ENCODE measurements at places on chromosomes 2 and 18.

DNA sequence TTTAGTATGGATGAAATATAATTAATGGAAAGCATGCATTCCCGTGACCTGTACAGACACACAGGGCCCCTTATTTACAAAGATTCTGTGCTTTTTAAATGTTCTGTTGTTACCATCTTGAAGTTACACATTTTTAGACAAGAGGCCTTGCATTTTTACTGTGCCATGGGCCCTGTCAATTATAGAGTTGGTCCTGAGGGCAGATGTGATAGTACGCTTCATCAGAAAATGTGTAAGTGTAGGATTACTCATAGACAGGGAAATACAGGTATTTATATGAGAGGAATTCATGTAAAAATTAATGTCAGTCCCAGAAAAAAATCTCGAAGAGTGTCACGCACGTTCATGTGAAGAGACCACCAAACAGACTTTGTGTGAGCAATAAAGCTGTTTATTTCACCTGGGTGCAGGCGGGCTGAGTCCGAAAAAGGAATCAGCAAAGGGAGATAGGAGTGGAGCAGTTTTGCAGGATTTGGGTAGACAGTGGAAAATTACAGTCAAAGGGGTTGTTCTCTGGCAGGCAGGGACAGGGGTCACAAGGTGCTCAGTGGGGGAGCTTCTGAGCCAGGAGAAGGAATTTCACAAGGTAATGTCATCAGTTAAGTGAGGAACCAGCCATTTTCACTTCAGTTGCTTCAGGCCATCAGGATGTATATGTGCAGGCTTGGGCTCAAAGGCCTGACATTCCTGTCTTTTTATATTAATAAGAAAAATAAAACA lies 12.2 kb upstream of the ALPK2 start:
- DNase-seq, result no peak

DNA sequence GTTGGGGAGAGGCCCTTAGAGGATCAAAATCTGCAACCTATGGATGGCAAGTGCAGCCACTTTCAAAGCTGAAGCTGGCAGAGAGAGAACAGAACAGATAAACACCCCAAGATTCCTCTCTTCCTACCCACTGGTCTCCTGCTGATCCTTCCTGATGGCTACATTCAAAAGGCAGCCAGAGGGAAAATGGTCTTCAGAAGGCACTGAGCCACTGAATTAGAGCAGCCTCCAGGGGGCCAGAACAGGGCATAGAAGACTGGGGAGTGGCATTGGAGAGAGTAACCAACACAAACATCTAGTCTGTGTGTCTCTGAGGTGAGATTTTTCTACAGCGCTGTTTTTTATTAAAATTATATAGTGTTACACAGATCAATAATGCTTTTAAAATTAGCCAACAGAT lies 432.6 kb downstream of the PARD3B start:
- no peak for DNase-seq

- DNase-seq, result no peak
Observed at GRCh38 chr2:176024083-176024482, 22.0 kb upstream of the LNPK start.

DNA sequence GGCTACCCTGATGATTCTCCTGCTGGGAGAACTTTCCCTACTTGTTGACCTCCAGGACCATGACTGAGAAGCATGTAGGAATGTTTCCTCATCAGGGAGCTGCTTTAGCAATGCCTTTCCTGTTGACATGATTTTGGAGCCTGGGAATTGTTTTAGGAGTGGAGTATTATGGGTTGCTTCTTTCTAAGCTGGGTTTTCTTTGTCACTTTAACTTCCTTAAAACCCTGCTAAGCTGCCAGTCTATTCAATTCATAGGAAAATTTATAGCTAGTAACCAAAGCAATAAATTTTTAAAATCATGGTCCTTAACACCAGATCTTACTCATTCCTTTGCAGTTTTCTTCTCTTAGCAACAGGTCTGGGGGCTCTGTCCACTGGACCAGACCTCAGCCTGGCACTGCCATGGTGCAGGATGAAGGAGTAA lies 125.6 kb upstream of the TACR1 start:
- DNase-seq, result no peak

GRCh38 chr18:3660739-3661515 lies 211.0 kb downstream of the TGIF1 start:
- DNase-seq, result no peak

GRCh38 chr2:29697715-29698114 lies 223.7 kb downstream of the ALK start:
- DNase-seq, result no peak

DNA sequence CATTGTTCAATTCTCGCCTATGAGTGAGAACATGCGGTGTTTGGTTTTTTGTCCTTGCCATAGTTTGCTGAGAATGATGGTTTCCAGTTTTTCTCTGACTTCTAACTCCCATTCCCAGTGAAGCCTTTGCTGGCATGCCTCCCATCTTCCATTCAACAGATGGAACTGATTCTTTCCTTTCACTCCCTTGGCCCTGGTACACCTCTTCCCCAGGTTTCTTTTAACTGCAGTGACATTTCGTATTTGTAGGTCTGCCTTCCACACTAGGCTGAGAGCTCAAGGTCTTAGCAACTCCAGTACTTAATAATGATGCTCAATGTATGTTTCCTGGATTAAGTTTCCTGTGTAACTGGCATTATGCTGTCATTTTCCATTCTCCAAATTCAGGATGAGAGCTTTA lies 48.5 kb downstream of the GAREM1 start:
- DNase-seq, result no peak

GRCh38 chr2:73987109-73987947 lies 2.6 kb downstream of the TET3 start:
- DNase-seq, result peak; percentile 7

GRCh38 chr2:158828378-158829164 lies 33.5 kb downstream of the DAPL1 start:
- DNase-seq, result no peak

DNA sequence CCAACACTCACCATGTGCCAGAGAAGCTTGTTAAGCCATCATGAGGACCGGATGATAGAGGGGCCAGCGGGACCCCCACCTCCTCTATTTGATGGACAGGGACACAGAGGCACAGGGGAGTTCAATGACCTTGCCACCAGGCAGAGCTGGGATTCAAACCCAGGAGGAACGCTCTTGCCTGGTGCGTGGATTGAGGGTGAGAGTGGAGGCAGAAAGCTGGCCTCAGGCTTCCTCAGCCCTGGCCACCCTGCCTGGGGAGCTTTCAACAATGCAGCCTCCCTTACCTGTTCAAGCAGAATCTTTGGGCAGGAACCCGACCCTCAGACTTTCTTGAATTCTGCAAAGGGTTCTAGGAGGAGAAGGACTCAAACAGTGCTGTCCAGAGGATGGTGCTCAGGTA lies 39.9 kb upstream of the MAL start:
- DNase-seq, result no peak
